ENCODE measurements at places on chromosomes 11 and 22. TPM values are rescaled to one million over a fixed set of nuclear protein-coding genes. Genes with fewer than 3 reads are reported as not detected.

Gene TRIOBP
- 87.6 TPM for total RNA-seq

Gene FAM118B
- 36.7 TPM for total RNA-seq

DNA sequence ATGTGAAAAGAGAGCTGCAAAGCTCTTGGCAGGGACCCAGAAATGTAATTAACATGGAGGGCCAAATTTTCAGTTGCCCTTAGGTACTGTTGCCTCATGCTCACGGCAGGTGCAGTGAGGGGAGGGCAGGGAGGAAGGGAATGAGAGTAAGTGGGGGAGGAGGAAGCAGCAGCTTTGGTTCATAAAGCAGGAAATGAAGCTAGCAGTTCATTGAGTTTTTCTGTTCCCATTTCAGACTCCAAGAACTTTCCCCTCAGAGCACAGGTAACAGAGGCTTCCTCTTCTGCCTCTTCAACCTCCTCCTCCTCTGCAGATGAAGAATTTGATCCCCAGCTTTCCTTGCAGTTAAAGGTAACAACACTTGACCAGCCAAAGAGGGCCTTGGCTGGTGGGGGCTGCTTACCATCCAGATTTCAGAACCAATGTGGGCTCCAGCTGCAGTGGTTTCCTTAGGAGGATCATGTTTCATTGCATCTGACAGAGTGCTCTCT, 57.9 kb upstream of the PARVA start:
- DNase-seq = no peak

- DNase-seq = no peak
Measured at GRCh38 chr11:2901196-2901796, 15.7 kb upstream of the CDKN1C start.

Measured in upper lobe of left lung (tissue), 6 donors.